ENCODE measurements at places on chromosomes 4 and X.

DNA sequence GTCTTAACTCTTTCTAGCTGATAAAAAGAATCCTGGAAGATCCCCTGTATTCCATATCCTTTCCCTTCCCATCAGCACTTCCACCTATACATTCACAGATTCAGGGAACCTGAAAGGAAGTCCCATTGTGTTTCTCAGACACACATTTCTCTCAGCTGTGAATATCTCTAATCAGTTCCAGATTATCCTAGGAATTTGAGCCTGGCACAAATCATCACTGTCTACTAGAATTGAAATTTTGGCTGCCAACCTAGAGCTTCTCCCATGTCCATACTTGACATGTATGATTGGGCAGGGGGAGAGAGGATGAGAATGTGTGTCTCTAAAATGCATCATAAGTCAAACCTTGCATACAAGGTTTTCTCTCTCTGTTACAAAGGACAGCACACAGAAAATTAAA, 53.1 kb downstream of the NDST3 start:
- DNase-seq, result peak; percentile 12

DNA sequence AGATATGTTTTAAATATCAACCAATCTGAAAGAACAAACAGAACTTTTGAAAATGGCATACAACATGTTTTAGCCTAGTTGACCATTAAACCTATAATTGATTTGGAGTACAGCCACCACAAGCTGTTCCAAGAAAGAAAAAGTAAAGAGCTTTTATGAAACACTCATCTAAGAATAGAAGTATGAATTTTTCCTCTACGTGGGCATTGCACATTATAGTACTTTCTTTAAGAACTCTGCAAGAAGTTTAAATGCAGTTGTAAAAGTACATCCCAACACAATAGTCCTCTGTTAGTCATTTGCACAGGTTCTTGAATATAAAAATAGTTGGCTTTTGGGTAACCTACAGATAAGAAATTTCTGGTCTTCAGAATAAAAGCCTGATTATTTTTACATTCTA, 933.6 kb upstream of the ADGRL3 start:
- DNase-seq, result no peak

DNA sequence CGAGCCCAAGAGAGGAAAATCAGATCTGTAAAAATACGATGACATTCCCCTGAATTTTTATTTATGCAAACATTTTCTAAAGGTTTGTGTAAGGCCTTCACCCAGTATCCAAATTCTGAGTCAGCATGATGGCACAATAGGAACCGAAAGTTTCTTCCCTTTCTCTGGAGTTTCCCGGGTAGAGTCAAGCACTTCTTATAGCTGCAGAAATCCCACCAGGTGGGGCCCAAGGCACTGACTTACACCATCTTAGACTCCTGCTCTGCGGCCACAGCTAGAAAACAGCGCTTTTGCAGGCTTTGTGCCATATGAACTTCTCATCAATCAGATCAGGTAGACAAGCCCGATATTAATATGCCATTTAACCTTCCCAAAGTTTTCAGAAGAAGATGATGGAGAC, 13.4 kb downstream of the LEF1 start:
- DNase-seq, result peak; percentile 22

DNA sequence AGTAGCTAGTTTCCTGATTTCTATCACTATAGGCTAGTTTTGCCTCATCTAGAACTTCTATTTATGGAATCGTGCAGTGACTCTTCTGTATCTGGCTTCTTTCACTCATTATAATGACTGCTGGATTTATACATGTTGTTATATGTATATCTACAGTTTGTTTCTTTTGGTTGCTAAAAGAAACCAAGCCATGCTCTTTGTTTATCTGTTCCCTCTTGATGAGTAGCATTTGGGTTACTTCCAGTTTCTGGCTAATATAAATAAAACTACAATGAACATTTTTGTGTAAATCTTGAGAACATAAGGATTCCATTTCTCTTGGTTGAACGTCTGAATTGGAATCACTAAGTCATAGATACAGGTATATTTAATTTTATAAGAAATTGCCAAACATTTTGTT, 73.9 kb downstream of the ARHGAP24 start:
- DNase-seq, result no peak

DNA sequence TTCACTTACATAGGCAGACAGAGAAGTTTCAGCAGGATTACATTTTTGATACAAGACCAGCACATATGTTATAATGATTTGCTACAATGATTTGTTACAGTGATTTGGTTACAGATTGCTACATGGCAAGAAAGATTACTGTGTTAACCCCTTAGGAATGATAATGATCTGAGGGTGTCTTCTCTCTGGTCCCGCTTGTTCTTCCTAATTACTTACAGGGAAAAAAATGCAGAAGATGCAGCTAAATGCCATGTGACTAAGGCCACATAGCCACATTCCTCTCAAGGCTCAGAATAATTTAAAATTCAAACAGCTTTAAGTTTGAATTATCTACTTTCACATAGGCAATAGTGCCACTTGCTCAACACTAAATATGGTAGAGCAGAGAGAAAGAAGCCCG, 9.7 kb upstream of the LAP3 start:
- peak; percentile 86 for DNase-seq

GRCh38 chr4:27714073-27714472, 853.4 kb downstream of the STIM2 start:
- no peak for DNase-seq

DNA sequence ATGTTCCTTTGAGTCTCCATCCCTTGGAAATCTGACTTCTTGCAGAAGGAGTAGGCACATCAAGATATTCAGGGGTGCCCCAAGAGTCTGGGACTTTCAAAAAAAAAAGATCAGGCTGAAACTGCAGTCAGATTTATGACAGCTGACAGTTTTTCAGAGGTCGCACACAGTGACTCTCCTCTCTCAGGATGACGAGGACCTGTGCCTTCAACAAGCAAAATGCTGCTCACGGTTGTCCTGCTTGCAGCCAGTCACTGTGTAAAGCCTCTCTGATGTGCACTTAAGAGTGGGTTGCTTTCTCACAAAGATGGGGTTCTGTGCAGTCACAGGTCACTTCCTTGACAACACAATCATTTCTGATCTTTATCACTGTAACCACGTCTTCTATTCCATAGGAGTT, 178.2 kb downstream of the PTTG2 start:
- no peak for DNase-seq

DNA sequence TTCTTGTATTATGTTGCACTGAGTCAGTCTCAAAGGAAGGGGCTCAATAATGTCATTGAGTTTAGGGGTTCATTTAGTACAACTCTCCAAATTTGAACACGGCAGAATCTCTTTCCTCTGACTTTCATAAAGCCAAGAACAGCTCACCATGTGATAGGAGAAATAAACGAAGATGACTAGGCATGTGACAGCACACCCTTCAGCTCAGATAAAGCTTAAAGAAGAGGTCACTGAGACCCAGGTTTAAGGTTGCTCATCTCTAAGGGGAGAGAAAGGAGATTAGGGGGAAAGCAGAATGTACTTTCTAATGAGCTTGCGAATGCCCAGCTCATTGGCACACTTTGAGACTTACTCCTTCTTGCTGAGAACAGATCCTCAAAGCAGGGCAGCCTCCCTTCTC, 89.0 kb downstream of the PLAC1 start:
- no peak for DNase-seq

GRCh38 chr4:118765399-118765798, 70.5 kb downstream of the SEC24D start:
- peak; percentile 98 for DNase-seq

GRCh38 chr4:65190780-65191179, 479.5 kb downstream of the EPHA5 start:
- no peak for DNase-seq

DNA sequence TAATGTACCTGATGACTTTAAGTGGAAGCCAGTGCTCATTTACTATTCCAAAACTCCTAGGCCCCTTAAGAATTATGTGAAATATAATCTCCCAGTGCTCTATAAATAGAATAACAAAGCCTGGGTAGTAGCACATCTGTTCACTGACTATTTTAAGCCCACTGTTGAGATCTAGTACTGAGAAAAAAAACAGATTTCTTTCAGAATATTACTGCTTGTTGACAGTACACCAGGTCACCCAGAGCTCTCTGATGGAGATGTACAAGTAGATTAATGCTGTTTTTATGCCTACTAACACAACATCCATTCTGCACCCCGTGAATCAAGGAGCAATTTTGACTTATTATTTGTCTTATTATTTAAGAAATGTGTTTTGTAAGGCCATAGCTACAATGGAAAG, 75.7 kb downstream of the FAM47C start:
- no peak for DNase-seq
